ENCODE measurements at places on chromosomes 1 and 21.

GRCh38 chr1:47701283-47701682, 263.4 kb downstream of the FOXD2 start:
- DNase-seq: no peak

GRCh38 chr1:96544831-96545221, 176.8 kb upstream of the PTBP2 start:
- no peak for DNase-seq

DNA sequence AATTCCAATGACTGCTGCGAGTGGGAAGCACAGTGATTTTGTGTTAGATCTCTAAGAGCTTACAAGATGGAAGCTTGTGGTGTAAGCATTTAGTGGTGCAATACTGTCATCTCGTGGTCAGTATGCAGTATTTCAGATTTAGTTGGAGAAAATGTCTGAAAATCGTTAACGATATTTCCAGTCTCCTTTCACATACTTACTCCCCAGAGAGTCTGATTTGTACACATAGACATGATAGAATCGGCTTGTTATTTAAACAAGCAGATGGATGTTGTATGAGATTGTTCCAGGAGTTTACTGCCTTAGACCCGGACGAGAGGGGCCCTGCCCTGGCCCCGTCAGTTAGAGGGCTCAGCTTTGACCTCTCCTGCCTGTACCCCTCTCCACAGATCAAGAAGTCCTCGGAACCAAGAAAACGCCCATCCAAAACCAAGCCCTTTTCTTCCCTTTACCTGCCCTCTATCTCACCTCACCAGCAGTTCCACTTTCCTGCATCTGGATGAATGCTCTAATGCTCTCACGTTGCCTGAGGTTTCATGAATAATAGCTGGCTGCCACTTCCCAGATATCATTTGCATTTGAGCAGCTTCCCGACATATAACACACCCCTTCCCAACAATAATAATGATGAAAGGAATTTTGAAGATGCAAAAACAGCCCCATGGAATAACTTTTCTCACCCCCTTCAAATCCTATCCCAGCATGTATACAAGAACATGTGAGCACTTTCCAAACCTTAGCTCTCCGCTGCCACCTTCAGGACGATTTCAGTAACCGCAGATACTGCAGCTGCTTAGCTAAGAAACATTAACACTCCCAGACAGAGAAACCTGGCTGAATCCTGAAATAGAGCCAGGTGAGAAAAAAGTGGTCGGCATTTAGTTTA, 247.3 kb downstream of the LTN1 start:
- DNase-seq: peak; percentile 76

GRCh38 chr1:41773144-41773591, 145.6 kb downstream of the HIVEP3 start:
- DNase-seq: no peak

DNA sequence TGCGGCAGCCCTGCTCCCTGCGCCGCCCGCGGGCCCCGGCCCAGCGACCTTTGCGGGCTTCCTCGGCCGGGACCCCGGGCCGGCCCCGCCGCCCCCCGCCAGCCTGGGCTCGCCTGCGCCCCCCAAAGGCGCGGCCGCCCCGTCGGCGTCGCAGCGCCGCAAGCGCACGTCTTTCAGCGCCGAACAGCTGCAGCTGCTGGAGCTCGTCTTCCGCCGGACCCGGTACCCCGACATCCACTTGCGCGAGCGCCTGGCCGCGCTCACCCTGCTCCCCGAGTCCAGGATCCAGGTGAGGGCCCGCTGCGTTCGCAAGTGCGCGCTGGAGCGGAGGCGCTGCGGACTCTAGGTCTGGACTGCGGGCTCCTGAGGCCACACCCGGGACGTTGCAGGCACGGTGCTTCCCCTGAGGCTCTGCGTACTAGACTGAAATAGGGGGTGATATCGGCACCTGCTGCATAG, 351 bp downstream of the MIXL1 start:
- peak; percentile 11 for DNase-seq

- DNase-seq: no peak
Observed at GRCh38 chr1:21233490-21233889, 56.8 kb downstream of the ECE1 start.

- DNase-seq: no peak
Observed at GRCh38 chr1:115655306-115655663, 13.5 kb downstream of the VANGL1 start.

- DNase-seq: no peak
Observed at GRCh38 chr21:36663033-36663855, 35.7 kb upstream of the SIM2 start.

DNA sequence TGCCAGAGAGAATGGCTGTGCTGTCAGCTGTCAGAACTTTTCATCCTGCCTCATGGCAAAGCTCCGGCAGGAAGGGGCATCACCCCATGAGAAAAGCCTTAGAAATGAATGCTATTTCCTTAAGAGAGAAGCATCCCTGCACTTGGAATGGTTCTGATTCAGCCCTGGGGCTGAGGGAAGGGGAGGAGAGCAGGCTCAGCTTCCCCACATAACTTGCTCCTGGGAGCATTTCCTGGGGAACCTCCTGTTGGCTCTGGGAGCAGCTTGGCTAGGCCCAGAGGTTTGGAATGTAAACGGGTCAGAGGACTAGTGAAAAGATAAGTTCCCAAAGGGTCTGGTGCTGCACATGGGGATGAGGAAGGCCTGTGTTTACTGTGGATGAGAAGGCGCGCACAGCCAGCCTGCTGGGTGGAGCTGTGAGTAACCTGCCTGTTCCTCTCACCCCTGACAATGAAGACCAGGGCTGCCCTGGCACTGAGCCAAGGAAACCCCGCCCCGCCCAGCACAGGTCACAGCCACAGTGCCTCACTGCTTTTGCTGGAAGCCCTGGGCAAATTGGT, 5.0 kb downstream of the PRELP start:
- DNase-seq: no peak

DNA sequence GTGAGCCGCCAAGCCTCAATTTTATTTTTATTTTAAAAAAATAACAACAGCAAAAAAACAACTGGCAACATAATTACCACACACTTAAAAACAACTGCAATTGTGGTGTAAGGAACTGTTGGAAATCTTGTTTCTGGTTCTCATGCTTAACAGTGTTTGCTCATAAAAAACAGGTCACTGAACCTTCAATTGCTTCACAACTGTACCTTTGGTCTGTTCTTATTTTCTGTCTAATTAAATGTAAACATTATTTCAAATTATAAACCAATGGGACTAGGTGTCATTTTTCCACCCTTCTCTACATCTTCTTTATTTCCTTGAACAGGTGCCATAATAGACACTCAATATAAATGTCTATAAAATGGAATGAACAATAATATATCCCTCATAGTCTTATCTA, 68.4 kb upstream of the CHRM3 start:
- DNase-seq: no peak

- no peak for DNase-seq
Observed at GRCh38 chr1:207405814-207406213, 48.3 kb upstream of the CR2 start.

DNA sequence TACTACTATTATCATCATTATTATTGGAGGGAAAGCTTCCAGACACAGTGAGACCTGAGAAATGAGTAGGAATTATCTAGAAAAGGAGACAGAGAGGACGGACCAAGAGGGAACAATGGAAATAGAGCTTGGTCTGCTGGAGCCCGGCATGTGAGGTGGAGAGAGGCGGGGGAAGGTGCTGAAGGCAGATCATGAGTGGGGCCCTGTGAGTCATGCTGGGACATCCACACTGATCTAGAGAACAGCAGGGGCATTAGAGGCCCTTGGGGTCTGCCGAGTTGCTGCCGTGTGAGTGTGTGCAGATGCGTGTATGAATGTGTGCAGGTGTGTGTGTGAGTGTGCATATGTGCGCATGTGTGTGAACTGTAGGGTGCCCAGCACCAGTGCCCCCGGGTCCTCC, 65.7 kb downstream of the TMCO4 start:
- DNase-seq: no peak

- DNase-seq: no peak
Observed at GRCh38 chr1:6512245-6512907, 20.9 kb upstream of the PLEKHG5 start.

- DNase-seq: peak; percentile 80
Observed at GRCh38 chr1:151832318-151832980, 847 bp upstream of the RORC start.

- DNase-seq: no peak
Observed at GRCh38 chr1:41409825-41410224, 48.6 kb downstream of the FOXO6 start.

DNA sequence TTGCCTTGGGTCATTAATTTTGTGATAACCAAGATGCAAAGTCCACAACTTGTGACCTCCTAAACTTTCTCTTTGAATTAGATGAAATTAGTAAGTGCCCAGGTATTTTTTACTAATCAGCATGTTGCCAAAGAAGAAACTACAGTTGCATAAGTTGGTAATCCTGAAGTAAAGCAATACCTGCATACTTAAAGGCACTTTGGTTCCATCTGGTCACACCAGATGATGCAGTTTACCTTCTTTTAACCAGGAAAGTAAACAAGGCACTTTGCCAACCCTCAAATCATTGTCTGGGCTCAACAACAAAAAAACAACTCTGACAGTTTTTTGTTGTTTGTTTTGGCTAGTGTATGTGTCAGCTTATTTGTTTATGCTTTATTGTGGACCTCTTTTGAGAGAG, 55.5 kb upstream of the DYNLT5 start:
- DNase-seq: no peak

GRCh38 chr1:200238311-200238710, 171.5 kb downstream of the ZNF281 start:
- no peak for DNase-seq

- no peak for DNase-seq
Observed at GRCh38 chr1:2065699-2066098, 15.5 kb downstream of the PRKCZ start.

DNA sequence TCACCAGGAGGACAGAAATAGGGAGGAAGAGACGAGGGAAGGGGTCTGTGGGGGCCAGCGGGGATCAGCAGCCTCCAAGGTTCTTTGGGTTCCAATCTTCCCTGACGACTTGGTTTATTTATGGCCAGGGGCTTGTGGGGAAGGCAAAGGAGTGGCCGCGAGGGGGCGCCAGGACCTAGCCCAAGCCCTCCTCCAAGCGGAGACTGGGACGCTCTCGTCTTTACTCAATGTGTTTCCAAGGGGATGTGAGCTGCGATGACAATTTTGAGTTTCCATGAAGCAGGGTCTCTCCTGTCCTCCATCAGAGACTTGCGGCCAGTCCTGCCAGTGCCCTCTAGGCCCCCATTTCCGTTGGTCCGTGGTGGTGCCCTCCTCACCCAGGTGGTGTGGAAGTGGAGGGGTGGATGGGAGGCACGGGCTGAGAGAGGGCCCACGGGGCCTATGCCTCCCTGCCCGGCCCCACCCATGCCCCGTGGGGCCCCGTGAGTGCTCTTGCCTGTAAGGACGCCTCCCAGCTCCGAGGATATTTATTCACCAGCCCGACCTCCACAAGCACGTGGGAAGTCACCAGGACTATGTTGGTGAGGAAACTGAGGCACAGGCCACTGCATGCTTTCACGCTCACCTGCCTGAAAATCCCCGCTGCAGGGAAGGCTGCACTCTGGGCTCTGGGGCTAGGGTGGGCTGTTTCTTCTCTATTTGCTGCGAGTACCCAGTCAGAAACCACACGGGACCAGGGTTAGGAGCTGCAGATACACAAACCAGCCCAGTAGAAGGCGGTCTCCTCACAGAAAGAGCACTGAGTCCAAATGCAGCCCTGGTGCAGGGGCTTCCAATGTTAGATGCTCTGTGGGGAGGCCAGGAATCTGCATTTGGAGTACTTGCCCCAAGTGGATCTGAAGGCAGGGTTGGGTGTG, 26.5 kb downstream of the DMRTB1 start:
- peak; percentile 74 for DNase-seq

DNA sequence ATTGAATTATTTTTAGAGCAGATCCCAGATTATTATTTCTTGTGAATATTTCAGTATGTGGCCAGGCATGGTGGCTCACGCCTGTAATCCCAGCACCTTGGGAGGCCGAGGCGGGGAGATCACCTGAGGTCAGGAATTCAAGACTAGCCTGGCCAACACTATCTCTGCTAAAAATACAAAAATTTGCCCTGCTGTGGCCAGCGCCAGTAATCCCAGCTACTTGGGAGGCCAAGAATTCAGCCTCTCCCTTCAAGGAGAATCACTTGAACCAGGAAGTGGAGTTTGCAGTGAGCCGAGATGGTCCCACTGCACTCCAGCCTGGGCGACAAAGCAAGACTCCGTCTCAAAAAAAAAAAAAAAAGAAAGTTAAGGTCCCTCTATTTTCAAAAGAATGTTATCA, 4.3 kb downstream of the OSBPL9 start:
- no peak for DNase-seq

DNA sequence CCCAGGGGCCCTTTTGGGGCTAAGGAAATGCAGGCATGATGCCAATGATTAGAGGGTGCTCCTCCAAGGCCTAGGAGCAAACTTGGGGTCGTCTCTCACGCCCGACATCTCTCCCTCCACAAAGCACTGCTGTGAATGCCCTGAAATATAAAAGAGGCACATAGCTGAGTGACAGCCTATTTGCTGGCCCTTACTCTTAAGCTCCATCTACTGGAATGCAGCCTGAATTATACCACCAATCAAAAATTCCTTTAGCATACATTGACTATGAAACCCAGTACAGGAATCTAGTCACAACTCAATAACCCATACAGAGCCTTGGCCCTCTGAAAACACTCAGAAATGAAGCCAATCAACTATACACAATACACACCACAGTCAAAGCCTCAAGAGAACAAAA, 105.5 kb downstream of the LRIG2 start:
- DNase-seq: no peak

- peak; percentile 26 for DNase-seq
Observed at GRCh38 chr1:246647113-246647512, 77.1 kb upstream of the SCCPDH start.

DNA sequence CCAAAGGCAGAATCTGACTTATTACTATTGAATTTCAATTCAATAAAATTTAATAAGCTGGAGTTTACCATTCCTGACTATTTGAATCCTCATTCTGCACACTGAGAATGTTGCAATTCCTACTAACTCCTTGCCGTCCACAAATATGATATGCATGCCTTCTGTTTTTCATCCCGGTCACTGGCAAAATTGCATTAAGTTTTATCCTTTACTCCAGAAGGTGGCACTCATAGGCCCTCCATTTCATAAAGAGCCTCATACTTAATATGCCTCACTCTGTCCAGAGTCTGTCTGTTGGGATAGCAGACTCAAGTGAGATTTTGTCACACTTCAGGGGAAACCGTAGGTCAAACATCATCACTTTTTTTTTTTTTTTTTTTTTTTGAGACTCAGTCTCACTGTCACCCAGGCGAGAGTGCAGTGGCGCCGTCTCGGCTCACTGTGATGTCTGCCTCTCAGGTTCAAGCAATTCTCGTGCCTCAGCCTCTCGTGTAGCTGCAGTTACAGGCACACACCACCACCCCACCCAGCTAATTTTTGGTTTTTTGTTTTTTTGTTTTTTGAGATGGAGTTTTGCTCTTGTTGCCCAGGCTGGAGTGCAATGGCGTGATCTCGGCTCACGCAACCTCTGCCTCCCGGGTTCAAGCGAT, 27.3 kb downstream of the F11R start:
- DNase-seq: no peak

DNA sequence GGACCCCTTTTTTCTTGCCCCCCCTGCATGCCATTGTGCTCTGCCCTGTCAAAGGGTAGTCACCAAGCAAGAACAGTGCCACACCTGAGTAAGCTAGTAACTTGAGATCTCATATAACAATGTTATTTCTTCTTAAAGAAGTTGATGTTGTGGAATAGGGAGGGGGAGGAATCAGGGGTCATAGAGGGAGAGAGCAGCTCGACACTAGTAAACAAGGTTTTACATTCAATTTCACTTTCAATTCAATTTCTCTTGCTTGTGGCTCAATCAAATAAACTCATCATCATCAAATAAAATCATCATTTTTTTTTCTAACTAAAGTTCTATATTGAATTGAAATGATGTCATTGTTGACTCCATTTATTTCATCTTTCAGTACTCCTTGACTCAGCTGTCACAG, 106.4 kb downstream of the CRB1 start:
- no peak for DNase-seq
